ENCODE measurements at places on chromosomes 13 and 19.

DNA sequence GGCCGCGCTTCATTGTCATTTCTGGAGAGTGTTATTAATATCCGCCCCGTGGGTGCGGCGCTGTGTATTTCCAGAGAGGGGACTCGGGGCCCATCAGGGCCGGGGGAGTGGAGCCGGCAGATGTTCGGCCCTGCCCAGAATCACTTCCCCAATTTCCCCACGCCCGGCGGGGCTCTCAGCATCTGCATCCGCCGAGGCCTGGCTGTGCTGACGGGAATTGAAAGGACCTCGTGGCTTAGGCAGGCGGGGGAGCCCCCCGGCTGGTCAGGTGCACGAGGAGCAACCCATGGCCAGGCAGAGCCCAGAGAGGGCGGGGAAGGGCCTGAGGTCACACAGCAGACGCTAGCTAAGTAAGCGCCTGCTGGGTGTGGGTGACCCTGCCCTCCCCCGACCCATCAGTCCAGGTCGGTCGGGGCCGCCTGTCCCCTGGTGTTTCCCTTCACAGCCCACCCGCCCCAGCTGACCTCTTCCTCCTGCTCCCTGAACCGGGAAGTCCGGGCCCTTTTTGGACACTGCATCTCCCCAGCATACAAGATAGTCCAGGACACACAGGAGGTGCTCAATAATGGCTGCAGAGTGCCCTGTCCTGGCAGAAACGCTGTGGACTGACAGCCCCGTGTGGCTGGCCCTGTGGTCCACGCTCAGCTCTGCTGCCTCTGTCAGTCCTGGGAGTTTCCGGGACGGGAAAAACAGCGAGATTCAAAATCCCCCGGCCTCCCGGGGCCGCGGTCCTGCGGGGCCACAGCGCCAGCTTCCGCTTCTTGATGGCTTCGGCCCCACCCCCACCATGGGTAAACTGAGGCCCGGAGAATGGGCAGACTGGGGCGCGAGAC, 22.1 kb downstream of the ARID3A start:
- DNase-seq, result no peak

- no peak for DNase-seq
Observed at GRCh38 chr13:113489171-113489548, 1.4 kb downstream of the DCUN1D2 start.

GRCh38 chr19:32599736-32600157, 18.8 kb downstream of the PDCD5 start:
- peak; percentile 92 for DNase-seq

GRCh38 chr19:7596211-7596937, 711 bp downstream of the CAMSAP3 start:
- no peak for DNase-seq

DNA sequence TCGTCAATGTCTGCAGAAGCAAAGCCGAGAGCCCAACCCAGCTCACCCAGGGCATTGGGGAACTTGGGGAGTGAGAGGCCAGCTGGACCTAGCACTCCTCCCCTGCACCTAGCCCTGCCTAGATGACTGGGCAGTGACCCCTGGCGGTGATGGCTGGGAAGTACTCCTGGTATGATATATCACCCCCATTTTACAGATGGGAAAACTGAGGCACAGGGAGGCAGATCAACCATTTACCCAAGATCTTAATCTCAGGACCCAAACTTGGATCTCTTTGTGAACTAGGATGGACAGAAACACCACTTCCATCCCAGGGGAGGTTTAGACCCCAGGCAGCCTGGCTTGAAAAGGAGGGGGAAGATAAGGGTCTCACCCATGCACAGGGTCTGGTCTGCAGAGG, 43.5 kb downstream of the CCL25 start:
- DNase-seq, result no peak

GRCh38 chr13:104411141-104411765, 1345.0 kb upstream of the SLC10A2 start:
- no peak for DNase-seq

DNA sequence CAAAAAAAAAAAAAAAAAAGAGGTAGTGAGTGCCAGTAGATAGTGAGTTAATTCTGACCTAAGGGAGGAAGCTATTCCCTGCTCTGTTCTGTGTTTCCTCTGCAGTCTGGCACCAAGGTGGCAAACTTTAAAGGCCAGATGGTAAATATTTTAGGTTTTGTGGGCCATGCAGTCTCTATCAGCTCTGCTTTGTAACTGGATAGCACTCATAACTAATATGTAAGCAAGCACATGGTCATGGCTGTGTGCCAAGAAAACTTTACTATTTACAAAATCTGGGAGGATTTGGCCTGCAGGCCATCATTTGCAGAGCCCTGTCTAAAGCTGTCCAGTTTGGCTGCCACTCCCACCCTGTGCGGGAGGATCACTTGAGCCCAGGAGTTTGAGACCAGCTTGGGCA, 4.3 kb downstream of the PIN1 start:
- DNase-seq, result no peak

- no peak for DNase-seq
Observed at GRCh38 chr13:72259528-72259927, 392.5 kb upstream of the DACH1 start.

DNA sequence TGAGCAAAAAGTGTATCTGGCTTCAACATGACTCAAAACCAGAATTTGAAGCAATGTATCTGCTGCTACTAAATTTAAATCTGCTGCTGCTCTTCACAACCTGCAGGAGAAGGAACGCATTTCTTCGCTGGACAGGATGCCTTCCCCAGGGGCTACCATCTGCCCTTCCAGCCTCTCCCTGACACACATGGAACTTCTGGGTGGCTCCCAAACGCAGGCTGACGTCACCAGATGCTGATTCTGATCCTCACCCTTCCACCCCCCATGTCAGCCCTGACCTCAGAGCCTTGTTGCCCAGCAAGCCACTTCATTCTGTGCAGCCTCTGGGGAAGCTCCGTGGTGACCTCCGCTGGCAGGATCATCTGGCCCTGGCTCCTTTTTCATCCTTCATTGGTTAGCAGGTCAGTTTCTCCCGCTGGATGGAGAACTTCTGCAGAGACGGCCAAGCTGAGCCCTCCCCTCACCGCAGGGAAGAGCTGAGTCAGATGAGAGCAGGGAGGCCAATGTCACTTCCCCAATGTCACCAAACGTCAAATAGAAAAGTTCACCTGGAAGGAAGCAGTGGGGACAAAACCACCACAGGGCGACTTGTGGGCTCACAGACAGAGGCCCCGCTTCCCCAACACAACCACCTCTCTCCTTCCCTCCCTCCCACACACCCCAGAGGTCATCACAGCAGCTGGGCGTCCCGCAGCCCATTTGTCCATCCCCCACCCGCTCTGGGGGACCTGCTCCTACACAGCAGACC, 14.0 kb upstream of the RAB20 start:
- DNase-seq, result no peak

DNA sequence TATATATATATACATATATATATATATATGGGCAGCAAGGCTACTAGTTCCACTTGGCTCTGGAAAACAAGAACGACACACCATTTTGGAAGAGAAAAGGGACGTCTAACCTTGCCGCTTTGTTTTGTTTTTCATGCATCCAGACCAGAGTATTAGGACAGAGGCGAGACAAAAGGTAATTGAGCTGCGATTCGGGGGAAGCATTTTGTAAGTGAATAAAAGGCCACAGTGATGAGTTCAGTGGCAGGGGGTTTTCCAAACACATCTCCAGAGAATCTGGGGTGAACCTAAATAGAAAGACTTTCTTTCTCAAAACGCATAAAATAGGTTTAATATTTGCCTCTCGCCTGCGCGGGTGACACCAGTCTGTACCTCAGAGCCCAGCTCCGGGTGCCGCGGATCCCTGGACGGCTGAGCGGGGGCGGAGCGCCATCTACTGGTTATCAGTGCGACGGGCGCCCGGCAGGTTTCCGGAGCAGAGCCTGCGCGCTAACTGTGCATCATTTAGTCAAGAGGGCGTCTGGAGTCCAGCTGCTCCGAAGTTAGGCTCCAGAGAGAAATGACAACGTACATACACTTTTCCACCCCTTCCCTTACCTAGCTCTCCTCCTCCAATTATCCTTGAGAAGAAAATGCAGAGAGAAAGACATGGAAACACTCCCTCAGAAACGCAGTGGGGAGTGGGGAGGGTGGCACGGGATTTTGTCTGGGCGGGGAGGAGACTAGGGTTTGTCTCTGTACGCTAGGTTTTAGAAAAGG, 262.3 kb downstream of the TBC1D4 start:
- peak; percentile 86 for DNase-seq

DNA sequence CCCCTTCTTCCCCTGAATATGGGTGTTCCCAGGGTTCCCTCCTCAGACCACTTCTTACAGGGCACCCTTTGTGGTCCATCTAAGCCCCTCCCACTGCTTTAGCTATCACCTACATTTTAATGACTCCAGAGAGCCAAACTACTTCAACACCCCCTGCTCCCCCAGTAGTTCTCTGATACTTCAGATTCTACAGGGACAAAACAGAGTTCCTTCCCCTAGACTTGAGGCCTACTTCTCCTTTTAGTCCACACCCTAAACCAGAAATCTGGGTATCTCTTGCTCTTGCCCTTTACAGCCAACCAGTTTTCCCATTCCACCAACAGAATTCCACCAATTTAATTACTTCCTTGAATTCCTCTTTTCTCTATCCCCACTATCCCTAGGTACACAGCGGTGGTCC, 107.2 kb downstream of the KCNRG start:
- DNase-seq, result no peak

All from NCI-H2227 treated with DMSO at 0.1 percent for 48 hours (cell line).